Stimulated activated CD8-positive, alpha-beta memory T cell treated with anti-CD3 and anti-CD28 coated beads, Interleukin-15, amount 100 ng/mL, for 4 hours (primary cell): ENCODE measurements at places on chromosomes 1 and 21.

DNA sequence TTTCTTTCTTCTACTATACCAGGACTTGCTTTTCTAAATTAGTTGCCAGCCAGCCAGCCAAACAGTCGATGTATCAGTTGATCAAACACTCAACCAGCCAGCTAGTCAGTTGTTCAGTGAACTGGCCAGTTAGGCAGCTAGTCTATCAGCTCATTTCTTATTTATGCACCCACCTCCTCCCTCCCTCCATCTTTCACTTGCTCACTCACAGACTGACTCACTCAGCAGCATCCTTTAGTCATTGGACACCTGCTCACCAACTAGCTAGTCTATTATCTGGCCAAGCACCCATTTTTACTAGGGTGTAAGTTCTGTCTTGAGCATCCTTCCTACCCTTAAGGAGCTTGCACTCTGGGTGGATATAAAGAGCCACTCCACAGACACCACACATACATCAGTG, 5.9 kb upstream of the SPRR4 start:
- no peak for DNase-seq

DNA sequence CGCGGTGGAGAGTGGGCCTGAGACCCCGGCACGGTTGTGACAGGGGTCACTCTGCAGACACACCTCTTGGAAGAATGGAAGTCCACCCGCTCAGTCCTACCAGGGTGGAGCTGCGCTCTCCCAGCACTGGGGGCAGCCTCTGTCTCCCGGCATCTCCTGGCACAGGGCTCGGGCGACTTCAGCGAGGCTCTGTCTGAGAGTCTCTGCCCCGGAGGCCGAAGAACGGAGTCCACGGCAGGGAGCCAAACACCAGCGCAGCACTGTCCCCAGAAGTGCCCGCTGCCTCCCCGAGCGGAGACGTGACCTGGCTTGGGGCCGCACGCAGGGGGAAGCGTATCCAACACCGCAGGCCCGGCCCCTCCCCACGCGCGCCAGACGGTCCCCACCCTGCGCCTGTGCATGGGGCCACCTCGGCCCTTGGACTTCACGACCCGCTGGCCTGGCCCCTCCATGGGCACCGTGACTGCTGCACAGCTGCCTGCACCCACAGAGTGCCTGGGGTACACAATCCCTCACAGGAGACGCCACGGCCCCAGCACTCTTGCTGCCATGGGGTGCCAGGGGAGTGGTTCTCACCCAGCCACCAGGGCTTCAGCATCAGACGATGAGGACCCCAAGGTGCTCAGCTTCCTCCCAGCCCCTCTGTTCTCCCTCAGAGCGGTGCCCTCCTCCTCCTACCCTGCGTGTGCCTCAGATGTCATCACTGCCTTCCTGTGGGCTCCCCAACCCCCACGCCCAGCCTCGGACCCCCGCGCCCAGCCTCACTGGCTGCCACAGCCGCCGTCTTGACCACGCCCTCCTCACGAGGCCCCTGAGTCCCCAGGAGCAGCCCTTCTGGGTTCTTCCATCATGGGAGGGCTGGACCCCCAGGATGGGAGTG, 14.9 kb upstream of the RNF223 start:
- no peak for DNase-seq

- DNase-seq = no peak
Measured at GRCh38 chr1:167126317-167126716, 32.4 kb downstream of the STYXL2 start.

DNA sequence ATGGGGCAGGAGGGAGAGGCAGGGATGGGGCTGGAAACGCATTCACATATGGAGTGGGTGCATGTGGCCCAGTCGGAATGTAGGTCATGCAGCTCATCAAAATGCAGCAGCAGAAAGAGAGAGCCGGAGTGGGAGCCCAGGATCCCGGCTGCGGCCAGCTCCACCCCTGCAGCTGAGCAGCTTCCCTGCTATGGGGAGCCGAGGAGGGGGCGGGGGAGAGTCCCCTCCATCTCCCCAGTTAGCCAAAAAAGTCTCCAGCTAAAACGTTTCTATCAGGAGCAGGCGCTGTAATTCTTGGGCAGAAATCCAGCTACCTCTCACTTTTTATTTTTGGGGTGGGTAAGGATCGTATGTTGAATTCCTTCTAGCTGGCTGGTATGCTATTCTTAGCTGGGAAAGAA, 39.7 kb downstream of the MRPL37 start:
- no peak for DNase-seq

DNA sequence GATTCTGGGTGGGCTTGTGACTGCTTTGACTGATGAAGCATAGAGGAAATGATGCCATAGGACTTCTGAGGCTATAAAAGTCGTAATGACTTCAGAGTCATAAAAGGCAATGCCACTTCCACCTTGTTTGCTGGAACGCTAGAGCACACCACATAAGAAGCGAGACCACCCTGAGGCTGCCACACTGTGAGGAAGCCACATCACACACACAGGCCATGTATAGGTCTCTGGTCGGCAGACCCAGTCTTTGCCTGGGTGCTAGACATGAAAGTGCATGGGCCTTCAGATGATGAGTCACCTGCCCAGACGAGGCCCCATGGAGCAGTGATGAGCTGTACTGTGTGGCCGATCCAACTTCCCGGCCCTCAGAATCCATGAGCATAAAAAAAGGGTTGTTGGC, 14.2 kb upstream of the KANK4 start:
- no peak for DNase-seq

- DNase-seq = no peak
Measured at GRCh38 chr1:174399211-174399610, 48.6 kb upstream of the GPR52 start.

DNA sequence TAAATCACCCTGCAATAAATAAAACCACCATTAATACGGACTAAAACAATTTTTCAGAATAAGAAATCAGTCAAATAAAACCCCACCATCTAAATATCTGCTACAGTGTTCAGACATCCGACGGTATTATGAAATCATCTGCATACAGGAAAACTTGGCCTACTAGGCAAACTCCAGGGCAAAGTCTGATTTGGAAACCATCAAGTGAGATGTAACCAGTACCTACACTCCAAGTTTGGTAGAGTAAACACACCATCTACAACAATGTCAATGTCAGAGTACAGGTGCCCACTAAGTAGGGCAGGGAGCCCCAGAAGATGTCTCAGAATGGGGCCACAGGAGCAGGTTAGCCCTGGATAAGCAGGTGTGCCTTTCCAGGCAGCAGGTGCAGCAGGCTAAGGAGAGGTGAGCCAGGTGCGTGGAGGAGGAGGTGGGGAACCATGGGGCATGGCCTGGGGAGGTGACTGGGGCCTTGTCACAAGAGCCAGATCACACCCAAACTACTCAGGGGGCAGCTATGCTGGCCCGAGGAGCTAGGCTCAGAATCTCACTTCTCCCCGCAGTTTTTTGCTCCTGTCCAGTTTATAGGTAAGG, 59.6 kb downstream of the CAPZB start:
- DNase-seq = no peak

DNA sequence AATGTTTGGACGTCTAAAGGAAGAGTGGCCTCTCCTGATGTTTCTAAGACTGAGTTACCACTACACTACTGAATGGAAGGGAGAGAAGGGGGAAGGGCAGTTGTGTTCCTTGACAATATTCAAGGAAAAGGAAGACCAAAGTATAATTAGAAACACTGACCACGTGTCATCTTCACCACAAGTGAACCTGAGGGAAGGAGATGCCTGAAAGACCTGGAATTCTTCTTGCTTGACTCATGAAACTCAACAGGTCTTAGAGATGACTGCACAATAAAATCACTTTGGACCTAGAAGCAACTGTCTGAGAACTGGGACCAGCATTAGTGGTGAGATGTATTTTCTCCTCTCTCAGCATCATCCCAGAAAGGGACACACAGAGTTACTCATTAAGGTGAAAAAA, 56.7 kb downstream of the PTPN14 start:
- DNase-seq = no peak

- no peak for DNase-seq
Measured at GRCh38 chr1:214445199-214445598, 106.2 kb downstream of the PTPN14 start.

DNA sequence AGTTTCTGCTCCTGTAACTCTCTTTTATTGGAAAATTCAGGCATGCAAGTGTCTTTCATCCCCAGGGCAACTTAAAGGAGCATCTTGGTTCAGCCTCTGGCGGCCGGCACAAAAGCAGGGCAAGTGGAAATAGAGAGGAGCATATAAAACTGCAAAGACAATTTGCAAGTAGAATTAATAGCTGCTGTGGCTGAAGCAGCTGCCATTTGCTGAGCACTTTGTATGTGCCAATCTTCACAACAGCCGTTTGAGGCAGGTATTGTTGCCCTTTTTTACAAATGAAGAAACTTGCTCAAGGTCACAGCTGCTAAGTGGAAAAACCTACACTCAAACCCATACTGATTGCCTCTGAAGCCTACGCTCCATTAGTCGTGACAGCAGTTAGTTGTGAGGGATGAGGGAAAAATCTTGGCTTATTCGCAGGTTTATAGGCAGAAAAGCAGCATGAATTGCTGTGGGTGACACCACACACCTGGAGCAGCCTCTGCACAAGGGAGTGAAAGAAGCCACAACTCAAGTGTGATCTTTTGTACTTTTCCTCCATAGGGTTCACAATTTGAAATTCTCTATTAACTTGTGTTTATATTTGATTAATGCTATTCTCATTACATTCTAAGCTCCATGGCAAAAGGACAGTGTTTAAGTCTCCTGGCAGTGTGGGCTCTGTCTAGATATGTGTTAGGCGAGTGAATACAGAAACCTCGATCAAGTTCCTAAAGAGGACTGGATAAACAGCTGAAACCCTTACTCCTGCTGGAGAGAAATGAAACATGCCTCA, 99.0 kb upstream of the BEND5 start:
- DNase-seq = no peak

DNA sequence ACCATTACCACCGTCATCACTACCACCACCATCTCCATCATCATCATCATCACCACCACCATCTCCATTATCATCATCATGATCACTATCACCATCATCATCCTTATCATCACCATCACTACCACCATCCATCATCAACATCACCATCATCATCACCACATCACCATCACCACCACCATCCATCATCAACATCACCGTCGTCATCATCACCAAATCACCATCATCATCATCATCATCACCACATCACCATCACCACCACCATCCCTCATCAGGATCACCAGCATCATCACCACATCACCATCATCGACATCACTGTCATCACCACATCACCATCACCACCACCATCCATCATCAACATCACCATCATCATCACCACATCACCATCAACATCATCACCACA, 203.0 kb upstream of the VAMP3 start:
- no peak for DNase-seq

- DNase-seq = no peak
Measured at GRCh38 chr21:36949171-36950141, 17.0 kb downstream of the HLCS start.

DNA sequence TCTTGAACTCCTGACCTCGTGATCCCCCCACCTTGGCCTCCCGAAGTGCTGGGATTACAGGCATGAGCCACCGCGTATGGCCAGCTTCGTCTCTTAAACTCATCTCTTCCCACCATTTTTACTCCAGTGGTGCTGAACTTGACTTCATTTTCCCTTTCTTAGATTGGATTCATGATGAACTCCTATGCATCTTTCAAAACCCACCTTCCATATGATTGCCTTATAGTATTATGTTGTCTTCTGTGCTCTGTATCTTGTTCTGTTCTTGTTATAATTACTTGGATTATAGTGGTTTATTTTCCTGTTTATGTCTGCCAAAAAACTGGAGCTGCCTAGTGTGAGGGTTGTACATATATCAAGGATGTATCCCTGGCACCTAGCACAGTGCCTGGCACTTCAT, 110.8 kb upstream of the GADD45A start:
- DNase-seq = no peak

GRCh38 chr1:231340328-231341013, 2.4 kb downstream of the SPRTN start:
- no peak for DNase-seq

DNA sequence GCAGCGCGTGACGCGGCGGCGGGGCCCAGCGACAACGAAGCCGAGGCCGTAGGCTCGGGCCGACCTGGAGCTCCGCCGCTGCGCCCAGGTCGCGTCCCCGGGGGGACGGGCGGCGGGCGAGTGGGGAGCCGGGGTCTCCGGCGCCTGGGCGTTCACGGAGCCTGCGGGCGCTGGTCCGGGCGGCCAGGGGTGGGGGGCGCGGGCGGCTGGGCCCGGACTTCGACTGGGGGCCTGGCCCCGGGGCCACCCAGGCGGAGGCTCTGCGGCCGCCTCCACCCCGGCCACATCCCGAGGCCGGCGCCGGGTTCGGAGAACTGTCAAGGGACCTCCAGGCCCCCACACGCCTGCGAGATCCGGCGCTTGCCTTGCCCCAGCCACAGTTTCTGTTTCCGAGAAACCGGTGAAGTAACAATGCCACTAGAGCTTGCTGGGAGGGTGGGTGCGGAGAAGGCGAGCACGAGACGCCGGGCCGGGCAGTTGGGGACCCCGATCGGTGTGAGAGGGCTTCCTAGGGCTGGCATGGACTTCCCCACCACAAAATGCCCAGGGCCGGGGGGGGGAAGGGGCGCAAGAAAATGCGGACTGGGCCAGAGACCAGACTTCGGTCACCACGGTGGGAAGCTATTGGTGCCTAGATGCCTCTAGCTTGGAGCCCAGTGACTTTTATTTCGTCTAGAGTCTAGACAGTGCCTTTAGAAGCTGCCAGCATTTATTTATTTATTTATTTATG, 501 bp downstream of the FBXO6 start:
- peak; percentile 51 for DNase-seq

- no peak for DNase-seq
Measured at GRCh38 chr1:245401881-245402587, 247.2 kb downstream of the KIF26B start.

DNA sequence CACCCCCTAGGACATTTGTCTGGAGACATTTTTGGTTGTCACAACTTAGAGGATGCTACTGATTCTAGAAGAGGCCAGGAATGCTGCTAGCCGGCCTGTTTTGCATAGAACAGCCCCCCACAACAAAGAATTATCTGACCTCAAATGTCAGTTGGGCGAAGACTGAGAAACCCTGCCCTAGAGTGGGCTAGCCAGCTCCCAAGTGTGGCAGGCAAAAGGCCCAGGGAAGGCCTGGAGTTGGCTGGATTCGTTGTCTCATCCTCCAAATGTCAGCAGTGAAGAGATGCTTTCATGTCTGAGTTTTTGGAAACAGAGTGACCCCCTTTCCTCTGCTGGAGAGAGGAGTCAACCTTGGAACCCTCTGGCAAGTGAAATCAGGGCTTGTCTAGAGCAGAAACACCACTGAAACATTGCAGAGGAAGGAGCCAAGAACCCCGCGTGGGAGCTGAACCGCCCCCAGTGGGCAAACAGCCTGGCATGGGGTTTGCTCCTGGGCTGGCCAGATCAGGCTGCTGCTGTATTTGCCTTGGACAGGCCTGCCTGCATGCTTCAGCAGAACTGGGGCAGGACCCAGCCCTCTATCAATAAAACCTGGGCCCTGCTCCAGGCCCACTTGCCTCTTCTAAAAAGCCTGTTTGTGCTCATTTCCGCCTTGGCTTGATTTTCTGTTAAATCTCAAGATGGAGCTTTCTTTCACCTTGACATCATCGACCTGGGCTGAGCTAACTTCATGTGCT, 32.9 kb downstream of the RASSF5 start:
- no peak for DNase-seq

GRCh38 chr1:29732453-29732852, 496.1 kb downstream of the PTPRU start:
- DNase-seq = no peak
